Amniotic stem cell (primary cell): ENCODE measurements at places on chromosomes 3 and 15.
A peak's percentile ranks its signal among the peaks of the same experiment; 100 is the strongest.

DNA sequence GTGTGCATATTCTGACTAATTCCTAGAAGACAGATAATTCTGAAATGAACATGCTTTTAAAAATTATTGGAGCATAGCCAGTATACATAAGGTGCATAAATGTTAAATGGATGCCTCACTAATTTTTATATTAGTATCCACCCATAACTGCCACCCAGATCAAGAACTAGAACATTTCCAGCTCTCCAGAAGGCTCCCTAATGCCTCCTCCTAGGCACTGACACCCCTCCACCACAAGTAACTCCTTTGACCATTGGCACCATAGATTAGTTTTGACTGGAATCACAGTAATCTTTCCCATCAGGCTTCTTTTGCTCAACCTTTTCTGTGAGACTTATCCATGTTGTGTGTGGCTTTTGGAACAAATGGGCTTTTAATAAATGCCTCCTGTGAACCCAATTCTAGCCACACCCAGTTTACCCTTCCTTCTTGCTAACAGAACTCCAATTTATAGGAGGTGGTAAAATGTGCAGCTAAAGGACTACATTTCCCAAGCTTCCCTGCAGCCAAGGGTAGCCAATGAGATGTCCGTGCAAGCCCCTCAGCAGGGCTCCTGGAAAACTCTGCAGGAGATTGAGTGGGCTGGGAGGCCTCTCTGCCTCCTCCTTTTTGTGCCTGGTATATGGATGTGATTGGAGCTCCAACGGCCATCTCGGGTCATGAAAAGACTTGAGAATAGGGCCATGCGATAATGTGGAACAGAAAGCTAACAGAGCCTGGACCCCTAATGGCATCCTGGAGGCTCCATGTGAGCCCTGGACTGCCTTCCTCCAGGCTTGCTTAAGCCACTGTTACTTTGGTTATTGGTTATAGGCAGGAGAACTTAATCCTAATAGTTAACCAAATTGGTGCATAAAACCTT, 322.6 kb upstream of the TLE3 start:
- DNase-seq: no peak

DNA sequence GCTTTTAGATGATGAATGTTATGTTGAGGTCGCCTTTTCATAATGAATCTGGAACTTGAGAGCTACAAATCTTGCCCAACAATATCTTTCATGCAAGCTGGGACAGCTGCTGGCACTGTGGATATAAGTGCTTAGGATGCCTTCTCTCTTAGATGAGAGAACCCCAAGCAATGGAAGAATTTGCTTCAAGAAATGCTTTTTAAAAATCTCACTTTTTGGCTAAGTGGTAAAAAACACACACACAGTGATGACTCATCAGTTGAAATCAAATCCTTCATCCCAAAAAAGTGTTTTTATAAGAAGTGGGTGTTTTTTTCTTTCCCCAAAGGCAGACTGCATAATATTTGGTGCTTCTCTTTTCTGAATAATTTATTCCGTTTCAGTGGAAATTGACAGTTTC, 38.4 kb upstream of the GALNT15 start:
- no peak for DNase-seq

GRCh38 chr3:45575386-45575923, 19.1 kb upstream of the LIMD1 start:
- no peak for DNase-seq

DNA sequence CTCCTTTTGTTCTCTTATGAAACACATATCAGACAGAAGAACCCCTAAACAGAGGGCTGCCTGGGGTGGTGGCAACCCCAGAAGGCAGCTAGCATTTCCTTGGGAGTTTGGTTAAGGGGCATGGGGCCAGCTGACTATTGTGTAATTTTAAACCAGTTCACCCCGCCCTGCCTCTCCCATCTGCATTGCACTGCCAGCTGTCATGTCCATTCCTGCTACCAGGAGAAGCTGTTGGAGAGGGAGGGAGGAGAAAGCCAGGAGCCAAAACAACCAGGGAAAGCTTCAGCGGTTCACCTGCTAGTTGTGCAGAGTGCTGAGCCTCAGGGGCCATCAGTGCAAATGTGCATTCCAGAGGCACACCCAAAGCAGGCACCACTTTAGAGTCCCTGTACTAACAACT, 47.6 kb upstream of the ATP1B3 start:
- no peak for DNase-seq

- DNase-seq: no peak
Measured at GRCh38 chr3:158354713-158355112, 216.3 kb upstream of the MLF1 start.

GRCh38 chr15:98755138-98755537, 106.8 kb downstream of the IGF1R start:
- no peak for DNase-seq

DNA sequence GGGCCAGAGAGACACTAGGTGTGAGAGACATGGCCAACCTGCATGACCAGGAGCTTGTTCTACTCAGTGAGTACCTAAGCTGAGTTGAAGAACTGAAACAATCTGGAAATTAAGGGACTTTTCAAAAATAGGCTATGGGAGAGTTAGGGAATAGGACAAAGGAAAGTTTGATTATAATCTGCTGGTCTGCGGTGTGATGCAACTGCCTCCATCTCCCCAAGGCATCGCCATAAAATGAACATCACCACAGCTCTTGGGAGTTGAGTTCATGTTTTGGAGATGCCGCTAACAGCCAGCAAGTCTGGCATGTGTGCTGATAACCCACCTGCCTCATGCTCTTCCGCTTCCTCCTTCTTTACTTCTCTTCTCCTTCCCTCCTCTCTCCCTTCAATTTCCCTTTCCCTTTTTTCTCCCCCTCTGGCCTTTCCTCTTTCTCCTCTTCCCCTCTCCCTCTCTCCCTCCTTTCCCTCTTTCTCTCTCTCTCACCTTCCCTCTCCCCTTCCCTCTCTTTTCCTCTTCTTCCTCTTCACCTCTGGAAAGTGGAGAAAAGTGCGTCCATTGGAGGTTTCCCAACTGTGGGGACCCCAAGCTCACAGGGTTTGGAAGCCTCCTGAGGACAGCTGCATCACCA, 39.1 kb upstream of the GLCE start:
- no peak for DNase-seq

DNA sequence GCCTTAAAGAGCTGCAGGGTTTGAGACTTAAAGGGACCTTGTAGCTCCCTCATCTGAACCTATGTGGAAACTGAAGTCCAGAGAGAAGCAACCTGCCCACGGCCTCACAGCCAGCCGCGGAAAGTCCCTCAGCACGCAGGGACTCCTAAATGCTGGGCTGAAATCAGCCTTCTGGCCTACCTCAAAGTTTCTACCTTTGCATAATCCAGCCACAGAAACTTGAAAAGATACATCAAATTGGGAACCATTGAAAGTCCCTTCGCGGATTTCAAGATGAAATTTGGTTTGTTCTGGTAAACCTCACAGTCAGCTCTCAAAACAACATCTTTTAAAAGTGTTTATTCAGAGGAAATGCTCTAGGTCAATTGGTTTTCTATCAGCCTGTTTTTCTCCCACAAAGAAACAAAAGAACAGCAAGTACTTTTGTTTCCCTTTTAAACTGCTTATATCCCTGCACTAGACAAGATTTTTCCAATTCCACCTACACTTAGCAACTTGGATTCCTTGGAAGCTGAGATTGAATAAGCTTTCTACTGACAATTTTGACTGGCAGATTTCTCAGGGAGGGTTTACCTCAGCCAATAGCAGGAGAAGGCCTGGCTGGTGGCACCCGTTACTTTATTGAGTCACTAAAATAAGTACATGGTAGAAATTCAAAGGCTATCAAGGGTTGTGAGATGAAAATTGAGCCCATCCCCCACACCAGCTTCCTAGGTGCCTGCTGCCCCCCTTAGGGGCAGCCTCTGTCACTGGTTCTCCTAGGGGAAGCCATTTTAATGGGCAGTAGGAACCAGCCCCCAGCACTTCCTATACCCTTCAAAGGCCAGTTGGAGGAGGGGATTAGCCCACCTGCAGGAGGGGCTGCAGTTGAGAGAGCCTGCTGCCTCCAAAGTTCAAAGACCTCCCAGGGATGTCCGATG, 171.2 kb downstream of the ADAMTS17 start:
- DNase-seq: no peak

GRCh38 chr3:18890449-18890848, 257.9 kb upstream of the KCNH8 start:
- DNase-seq: no peak

GRCh38 chr15:44647036-44647435, 16.4 kb downstream of the SPG11 start:
- no peak for DNase-seq

- no peak for DNase-seq
Measured at GRCh38 chr3:30315447-30315846, 291.0 kb upstream of the TGFBR2 start.

- DNase-seq: no peak
Measured at GRCh38 chr3:183514021-183514420, 41.5 kb downstream of the KLHL6 start.

- DNase-seq: no peak
Measured at GRCh38 chr15:92018535-92019239, 165.2 kb downstream of the SLCO3A1 start.

- DNase-seq: no peak
Measured at GRCh38 chr3:197029511-197030167, at the start of gene MELTF. Gene MELTF (minus strand): TSS chr3:197029817. CDS start chr3:197029702, 115 bp downstream.

DNA sequence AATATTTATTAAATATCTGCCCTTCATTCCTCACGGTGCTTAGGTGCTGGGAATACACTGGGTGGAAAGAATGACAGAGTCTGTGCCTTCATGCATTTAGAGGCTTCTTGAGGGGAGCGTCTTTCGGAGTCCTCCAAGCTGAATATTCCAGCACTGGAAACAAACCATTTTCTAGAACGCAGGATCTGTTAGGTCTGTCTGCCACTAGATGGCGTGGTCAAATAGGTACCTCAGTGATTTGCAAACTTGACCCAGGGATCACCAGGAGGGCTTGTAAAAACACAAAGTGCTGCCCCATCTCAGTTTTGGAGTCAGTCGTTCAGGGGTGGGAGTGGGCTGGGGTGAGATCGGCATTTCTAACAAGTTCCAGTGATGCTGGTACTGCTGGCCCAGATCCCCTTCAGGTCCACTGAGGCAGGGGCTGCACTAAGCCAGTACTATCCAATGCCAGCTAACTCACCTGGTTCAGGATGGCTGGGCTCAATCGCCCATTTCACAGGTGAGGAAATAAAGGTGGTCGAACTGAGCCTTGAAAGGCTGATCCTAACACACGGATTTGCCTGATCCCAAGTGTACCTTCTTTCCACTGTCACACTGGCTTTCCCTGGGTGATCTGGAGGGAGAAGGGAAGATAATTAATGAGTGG, 14.8 kb downstream of the ARNT2 start:
- DNase-seq: peak; percentile 41
